ENCODE measurements at places on chromosomes 2 and 18.

- no peak for DNase-seq
Measured at GRCh38 chr18:62017618-62018017, 124.8 kb upstream of the RNF152 start.

GRCh38 chr2:85390941-85391669, 19.1 kb downstream of the CAPG start:
- peak; percentile 28 for DNase-seq

DNA sequence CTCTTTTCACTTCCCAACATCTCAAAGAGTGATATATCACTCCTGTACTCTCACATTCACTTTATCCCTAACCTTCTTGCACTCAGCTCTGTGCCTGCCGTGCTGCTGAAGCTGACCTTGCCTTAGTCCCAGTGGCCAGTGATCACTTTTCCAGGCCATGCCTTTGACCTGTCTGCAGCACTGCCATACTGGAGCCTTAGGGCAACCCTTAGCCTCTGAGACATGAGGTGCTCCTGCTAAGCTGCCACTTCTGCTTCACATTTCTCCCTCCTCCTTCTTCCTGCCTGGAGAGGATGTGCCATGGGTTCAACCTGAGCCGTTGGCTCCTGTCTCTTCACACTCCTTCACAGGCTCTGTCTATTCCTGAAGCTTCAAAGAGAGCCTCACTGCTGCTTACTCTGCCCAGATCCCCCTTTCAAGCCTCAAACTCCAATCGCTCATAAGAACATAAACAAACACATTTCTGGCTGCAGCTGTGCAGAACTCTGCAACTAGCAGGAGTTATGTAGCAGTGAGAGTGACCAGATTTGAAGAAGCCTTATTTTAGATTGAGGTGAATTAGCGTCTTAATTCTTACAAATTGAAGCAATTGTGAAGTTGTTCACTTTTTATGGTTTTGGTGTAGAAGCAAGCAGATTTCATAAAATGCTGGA, 716.2 kb upstream of the FANCL start:
- no peak for DNase-seq

- peak; percentile 79 for DNase-seq
Measured at GRCh38 chr18:59540780-59541179, 156.4 kb downstream of the CCBE1 start.

- no peak for DNase-seq
Measured at GRCh38 chr2:32228181-32228580, 36.5 kb downstream of the NLRC4 start.

DNA sequence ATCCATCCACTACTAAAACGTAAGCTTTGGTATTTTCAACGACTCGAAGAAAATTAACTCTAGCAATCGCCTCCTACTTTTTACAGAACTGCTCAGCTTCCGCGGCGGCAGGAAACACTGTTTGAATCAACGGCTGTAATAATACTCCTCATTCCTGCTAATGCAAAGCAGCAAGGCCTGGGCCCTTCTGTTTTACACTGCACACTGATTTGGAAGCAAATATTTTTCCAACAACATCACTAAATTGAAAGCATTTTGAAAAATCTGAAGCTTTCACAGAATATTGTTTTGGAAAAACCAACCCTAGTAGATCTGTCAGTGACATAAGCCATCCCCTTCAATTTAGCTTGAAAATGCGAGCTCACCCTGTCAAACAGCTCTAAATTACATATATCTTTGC, 261.2 kb downstream of the TXNL1 start:
- peak; percentile 4 for DNase-seq

GRCh38 chr2:72155151-72155550, 7.5 kb upstream of the CYP26B1 start:
- no peak for DNase-seq

DNA sequence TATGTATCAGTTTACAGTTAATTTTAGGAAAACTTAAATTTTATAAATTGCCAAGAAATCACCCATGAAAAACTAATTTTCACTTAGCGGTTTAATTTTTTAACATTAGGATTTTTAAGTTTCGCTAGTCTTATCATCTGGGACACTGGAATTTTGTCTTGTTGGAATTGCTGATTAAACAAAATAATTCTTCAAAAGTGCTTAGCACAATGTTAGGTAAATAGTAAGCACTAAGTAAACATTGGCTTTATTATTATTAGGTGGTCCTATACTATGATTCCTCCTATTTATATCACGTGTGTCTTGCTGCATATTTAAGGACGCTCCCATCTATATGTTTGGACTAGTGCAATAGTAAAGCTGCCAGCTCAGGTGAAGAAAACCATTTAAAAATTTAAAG, 54.6 kb upstream of the MAP4K3 start:
- no peak for DNase-seq

GRCh38 chr2:203240491-203240890, 1.7 kb downstream of the CYP20A1 start:
- no peak for DNase-seq

DNA sequence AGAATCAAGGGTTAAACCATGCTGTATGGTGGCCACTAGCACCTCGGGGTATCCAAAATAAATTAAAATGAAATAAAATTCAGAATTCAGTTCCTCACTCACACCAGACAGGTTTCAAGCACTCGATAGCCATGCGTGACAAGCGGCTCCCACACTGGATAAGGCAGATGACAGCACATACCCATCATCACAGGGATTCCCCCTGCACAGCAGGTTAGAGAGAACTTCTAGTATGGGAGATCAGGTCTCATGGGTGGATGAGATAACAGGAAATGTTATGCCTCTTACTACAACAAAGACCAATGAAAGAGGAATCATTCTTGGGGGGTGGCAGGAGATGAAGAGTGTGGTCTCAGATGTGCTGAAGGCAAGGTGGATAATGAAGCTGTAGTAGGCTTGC, 121.9 kb upstream of the ACAA2 start:
- DNase-seq, result no peak

DNA sequence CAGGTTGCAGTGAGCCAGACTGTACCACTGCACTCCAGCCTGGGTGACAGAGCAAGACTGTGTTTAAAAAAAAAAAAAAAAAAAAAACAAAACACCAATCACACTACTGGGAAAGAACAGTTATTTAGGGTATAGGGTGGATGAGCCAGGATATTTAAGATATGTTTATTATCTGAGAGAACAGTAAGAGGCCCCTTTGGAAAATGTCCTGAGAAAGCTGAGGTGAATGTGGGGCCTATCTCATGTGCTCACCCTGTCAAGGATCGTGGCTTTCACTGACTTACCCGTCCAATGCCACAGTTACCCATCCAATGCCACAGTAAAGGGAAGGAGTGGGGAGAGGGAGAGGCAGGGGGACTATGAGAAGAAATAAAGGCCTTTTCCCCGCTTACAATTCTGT, 19.9 kb upstream of the ENOSF1 start:
- DNase-seq, result no peak

All from iris pigment epithelial cell (primary cell).